ENCODE measurements at places on chromosomes 3 and 15.

- DNase-seq, result no peak
These were observed 217.6 kb downstream of the ARRDC4 start for GRCh38 chr15:98177966-98178592.

DNA sequence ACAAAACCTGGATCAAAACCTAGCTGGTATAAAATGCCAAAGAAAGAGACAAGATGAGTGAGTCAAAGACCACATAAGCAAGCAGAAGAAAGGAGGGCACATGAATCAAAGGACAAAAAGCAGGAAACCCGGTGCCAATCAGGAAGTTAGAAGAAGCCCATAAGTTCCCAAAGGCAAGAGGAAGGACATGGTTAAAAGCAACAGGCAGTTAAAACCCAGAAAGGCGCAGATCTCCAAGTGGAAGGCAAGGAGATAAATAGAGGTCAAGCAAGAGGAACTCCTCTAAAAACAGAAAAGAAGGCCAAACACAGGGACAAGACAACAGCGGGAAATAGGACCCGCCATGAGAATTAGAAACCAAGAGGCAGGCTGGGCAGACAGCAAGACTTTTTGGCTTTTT is 4.4 kb downstream of the TMOD2 start:
- DNase-seq, result no peak

GRCh38 chr3:72359743-72360142 is 488.5 kb downstream of the SHQ1 start:
- no peak for DNase-seq

DNA sequence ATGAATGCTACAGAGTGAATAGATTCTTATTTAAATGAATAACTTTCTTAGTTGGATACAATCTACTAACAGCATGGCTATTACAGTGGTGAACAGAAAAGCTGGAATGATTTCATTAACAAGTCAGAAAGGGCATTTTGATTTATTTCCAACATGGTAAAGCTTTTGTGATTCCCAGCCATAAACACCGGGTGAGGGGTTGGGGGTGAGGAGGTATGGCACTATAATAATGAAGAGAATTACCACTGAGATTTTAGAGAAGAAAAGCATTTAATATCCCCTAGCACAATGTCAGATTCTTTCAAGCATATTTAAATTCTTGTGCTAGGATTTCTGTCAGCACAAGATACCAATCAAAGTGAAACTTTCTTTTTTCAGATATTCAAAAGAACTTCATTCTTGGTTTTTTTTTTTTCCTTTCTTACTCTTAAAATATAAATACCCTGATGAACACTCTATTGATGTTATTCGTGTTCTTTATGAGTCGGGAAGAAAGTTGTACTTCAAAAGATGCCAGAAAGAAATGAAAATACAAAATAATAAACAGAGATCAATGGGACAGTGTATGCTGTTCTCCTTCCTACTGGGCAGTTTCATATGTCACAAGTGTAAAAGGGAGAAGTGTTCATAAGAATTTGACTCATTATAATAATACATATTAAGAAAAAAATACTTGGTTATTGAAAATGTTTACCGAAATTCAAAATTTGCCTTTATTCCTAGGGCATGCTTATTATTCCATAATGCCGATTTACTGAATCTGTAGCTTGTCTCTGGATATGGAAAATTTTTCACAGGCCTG is 522.8 kb downstream of the CADM2 start:
- DNase-seq, result no peak

DNA sequence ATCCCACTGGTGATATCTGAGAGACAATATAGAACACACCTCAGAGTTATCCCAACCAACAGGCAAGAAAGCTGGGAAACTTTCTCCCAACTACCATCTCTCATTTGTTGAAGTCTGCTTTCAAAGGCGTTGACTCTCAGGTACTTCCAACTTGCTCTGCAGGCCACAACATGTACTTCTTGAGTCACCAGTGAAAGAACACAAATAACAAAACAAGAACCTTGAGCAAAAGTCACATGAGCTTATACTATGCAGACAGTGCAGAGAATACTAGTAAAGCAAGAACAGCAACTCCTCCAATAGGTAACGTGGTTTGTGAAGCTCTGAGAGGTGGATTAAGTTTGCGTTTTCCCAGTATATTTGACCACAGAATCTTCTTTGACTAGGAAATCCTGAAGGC is 20.6 kb downstream of the SNTN start:
- DNase-seq, result no peak
